ENCODE measurements at places on chromosomes 5 and 9.

DNA sequence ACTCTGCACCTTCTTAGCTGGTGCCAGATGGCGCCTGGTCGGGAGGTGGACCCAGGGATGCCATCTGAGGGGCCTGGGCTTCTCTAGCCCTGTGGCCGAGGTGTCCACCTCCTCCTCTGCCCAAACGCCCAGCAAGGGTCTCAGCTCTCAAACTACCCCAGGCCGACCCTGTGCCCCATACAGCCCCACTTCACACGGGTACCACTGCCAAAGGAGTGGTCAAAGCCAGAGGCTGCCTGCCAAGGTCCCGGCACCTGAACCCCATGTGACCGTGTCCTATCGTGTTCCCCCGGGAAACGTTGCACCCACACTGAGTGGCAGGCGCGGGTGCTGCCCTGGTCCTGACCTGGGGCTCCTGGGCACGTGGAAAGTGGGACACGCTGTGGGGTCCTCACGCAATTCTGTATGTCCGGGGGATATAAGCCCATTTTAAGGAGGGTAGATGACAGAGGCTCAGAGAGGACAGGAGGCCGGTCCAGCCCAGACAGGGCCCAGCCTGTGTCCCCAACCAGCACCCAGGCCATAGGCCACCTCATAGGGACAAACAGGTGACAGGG, 1.9 kb downstream of the ENTPD8 start:
- no peak for DNase-seq

- DNase-seq, result peak; percentile 82
These were observed 1.1 kb downstream of the UGCG start for GRCh38 chr9:111897601-111898137.

DNA sequence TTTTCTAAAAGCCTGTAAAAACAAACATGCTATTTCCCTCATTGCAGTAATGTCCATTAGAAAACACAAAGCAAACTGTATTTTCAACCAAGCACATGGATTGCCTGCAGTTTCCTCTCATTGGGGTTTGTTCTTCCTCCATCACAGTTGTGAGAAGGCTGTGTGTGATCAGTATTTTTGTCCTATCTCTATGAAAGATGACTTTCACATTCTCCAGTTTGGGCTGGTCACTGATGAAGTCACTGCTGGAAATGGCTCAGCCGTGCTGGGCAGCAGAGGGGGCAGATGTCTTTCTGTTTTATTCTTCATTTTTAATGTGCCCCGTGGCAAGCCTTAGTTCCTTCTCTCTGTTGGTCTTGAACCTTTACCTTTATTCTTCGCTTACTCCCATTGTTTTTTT, 288.9 kb upstream of the MPDZ start:
- DNase-seq, result no peak

DNA sequence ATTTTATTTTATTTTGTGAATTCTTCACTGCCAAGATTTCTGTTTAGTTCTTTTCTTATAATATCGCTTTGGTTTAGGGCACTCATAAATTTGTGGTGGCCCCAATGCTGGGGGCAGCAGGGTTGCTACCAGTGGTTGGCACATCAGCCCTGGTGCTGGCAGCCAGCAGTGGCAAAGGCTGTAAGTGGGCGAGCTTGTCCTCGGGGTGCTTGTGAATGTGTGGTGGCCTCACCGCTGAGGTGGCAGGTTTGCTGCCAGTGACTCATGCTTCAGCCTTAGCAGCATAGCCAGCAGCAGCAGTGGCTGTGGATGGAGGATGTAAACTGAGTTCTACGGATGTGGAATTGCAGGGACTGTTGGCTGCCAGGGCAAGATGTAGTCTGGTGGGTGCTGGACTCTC, 262.9 kb upstream of the DMAC1 start:
- no peak for DNase-seq

GRCh38 chr9:119951090-119951489, 581.9 kb upstream of the BRINP1 start:
- no peak for DNase-seq

DNA sequence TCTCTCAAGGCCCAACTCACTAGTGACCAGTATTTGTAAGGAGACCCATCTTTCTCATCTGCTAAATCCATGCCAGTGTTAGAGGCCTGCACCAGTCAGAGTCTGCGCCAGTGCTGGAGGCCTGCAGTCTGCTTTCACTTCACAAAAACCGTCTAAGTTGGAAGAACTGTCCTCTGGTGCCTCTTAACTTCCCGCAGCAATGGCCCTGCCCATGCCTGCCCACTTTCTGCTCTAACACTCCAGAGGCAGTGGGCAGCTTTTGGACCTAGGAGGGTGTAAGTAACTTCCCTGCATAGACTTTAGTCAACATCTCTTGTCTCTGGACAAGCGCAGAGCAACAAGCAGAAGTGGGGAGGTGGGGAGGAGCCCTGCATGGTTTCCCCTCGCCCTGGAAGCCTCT, 152.9 kb downstream of the AUH start:
- DNase-seq, result peak; percentile 28

DNA sequence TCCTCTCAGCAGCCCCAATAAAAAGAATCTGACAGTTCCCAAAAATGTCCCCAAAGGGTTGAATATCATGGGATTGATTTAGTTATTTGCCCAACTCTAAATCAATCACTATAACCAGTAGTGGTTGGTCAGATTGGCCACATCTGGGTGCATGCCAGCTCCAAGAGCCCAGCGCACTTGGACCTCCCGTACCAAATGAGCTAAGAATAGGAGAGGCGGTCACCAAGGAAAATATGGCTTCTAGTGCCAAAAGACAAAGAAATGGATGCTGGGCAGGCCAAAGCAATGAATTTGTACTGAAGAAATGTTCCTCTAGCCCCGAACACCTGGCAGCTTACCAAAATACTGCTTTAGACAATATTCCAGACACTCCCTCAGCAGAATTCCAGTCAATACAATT, 80.3 kb downstream of the RCL1 start:
- no peak for DNase-seq

DNA sequence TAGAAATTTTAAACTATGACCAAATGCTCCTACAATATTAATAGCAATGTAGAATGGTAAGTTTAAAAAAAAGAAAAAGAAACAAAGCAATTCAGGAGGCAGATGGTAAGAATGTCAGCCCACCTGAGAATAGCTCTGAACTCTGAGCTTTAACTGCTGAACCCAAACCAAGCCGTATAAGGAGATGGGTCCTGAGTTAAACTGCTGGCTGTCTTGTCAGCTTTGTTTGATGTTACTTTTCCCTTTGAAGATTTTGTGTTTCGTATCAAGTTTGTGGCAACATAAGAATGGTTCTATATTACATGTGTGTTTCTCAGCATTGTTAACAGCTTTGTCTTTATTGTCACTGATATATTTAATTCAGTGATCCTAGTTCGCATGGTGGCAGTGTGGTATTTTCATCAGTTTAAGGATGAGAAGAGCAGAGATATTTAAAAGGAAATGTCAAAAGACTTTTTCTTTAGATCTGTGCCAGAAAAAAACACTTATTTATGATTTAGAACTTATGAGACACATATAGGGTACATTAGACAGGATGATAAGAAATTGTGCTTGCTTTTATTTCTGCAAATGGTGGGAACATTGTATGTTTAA, 390.1 kb downstream of the CCDC171 start:
- DNase-seq, result no peak

- no peak for DNase-seq
These were observed 75.9 kb upstream of the ADAMTS19 start for GRCh38 chr5:129384193-129384592.

DNA sequence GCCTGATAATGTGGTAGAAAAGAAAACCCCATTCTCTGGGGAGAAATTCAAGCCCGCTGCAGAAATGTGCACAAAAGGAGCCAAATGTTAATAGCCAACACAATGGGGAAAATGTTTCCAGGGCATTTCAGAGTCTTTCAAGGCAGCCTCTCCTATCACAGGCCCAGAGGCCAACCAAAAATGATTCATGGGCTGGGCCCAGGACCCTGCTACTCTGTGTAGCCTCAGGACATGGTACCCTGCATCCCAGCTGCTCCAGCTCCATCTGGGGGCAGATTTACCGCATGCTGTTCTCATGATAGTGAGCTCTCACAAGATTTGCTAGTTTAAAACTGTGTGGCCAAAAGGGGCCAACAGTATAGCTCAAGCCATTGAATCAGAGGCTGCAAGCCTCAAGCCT, 41.1 kb downstream of the RAPGEF6 start:
- DNase-seq, result no peak

DNA sequence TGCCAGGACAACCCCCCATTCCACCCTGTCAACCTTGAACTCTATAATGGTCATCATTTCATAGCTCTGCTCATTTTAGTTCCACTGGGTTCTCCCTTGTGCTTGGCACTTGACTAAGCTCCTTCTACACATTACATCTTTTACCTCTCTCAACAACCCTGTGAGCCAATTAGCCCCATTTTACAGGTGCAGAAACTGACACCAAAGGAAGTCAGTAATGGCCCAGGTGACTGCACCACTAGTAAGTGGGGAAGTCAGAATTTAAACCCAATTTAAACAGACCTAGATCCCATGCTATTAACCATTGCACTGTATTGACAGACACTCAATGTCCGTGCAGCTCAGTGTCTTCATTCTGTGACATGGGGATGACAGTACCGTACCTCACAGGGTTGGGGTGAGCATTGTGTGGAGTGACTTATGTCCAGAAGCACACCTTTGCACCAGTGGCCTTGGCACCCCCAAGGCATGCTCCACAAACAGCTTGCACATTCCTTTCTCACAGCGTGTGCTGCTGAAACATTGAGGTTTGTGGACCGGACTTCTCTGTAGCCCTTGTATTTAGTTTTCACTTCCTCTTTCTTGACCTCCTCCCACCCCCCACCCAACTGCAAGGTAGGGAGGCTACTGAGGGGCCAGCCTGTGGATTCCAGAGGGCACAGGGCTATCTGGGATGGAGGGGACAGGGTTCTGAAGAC, 23.1 kb downstream of the IRF1 start:
- peak; percentile 74 for DNase-seq

Data from OCI-LY7 (cell line).